ENCODE measurements at places on chromosomes 11 and 22.

GRCh38 chr11:373716-374551 lies 4.6 kb downstream of the B4GALNT4 start:
- DNase-seq: no peak

DNA sequence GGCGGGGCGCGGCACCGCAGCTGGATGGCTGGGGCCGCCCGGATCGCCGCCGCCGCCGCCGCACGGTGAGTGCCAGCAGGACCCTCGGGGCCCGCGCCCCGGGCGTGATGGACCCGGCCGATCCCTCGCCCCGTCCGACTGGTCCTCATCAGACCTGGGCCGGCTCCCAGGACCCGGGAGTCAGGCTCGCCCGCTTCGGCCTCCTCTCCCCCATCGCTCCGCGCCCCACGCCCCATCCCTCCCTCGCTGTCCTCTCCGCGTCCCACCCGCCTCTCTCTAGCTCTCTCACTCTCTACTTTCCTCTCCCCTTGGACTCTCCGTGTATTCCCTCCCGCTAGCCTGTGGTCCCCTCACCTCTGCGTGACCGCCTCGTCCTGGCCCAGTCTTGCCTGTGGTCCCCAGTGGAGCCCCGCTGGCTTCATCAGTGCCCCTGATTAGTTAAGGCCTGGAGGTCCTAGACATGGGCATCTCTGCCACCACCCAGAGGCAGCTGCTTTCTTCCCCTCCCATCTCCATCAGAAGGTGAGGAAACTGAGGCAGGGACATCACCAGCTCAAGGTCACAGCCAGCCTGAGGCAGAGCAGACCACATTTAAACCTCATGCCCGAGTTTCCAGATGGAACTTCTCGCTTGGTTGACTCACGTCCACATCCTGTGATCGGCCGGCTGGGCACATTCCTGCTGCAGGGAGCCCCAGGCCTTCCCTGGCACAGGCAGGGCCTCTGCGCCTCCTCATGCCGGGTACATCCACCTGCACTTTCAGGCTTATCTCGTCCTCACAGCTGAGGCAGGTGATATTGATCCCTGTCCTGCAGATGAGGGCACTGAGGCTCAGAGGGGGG lies 429 bp downstream of the SLC39A13 start:
- peak; percentile 71 for DNase-seq

DNA sequence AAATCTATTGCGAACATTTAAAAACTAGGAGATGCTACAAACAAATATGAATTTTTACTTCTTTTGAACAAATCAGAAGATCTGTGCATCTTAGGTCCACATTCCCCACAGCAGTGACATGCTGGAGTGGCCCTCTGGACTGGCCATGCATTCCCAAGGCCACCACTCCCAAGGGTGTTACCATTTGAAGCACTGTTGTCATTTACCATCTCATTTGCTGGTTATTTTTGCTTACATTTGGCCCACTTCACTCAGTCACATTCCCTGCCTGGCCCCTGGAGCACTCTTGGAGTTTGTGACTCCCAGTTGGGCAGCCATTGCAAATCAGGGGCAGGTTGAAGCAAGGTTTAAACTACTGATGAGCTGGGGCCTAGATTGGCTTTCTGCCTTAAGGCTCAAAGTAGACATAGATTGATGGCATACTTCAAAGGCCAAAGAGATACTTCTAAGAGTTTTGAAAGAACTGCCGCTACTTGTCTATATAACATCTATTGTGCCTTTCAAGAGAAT lies 8.5 kb upstream of the ZNRF3 start:
- DNase-seq: no peak

DNA sequence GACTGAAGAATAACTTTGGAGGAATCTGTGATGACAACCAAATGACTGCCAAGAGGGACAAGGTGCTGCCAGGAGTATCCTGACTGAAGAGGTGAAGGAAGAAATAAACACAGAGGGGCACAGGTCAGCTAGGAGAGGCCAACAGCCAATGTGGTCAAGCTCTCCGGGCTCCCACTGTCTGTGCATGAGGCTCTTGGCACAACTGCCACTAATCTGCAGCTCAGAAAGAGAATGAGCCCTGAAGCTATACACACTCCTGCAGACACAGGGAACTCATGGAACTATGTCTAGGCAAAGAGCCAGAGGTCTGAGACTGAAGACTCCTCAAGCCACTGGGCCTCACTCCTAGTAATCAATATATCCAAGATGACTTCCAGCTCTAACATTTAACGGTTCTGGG lies 7.0 kb downstream of the THRSP start:
- DNase-seq: no peak

DNA sequence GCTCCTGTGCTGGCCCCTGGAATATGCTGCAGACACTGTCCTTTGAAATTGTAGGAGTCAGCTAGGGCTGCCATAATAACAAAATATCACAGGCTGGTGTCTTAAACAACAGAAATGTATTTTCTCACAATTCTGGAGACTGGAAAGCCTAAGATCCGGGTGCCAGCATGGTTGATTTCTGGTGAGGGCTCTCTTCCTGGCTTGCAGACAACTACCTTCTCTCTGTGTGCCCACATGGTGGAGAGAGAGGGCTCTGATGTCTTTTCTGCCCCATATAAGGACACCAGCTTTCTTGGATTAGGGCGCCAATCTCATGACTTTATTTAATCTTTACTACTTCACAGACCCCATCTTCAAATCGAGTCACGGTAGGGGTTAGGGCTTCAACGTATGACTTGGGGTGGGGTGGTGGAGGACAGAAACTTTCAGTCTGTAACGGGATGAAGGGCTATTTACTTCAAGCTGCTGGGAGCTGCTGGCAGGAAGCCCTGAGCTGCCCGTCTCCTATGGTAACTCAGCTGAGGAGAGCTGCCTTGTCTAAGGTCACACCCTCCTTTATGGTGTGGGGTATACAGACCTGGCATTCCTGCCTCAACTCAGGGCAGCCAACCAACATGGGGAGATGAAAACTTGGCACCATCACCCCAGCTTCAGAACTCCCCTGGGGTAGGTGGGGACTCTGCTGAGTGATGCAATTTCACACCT lies 142.9 kb upstream of the ZBED5 start:
- DNase-seq: no peak

GRCh38 chr11:128477811-128478210 lies 109.5 kb downstream of the ETS1 start:
- DNase-seq: no peak

Data from hepatocyte (in vitro differentiated cells).